DMS79 treated with DMSO at 0.1 percent for 48 hours (cell line): ENCODE measurements at places on chromosomes 3 and 15.

GRCh38 chr15:94457661-94458060 is 226.3 kb downstream of the MCTP2 start:
- no peak for DNase-seq

GRCh38 chr15:42836251-42836650 is 84.3 kb downstream of the TTBK2 start:
- DNase-seq, result no peak

DNA sequence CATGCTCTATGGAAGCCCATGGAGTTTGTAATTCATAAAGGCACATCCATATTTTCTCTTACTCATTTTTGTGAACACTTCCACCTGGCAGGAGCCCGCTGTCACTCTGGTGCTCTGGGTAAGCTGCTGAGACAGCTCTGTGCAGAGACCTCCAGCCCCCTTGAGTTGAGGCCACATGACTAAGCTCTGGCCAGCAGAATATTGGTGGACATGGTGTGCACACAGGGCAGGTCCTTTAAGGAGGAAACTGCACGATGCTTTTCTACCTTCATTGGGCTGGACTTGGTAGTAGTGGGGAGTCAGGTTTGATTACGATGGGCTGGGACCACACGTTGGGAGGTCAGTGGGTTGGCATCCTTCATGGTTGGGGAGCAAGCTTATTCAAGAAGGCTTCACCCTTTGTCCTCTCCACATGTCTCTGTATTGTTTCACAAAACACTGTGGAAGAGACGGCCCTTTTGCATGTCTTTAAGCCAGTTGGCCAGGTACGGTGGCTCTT is 29.0 kb downstream of the CCNB2 start:
- no peak for DNase-seq

DNA sequence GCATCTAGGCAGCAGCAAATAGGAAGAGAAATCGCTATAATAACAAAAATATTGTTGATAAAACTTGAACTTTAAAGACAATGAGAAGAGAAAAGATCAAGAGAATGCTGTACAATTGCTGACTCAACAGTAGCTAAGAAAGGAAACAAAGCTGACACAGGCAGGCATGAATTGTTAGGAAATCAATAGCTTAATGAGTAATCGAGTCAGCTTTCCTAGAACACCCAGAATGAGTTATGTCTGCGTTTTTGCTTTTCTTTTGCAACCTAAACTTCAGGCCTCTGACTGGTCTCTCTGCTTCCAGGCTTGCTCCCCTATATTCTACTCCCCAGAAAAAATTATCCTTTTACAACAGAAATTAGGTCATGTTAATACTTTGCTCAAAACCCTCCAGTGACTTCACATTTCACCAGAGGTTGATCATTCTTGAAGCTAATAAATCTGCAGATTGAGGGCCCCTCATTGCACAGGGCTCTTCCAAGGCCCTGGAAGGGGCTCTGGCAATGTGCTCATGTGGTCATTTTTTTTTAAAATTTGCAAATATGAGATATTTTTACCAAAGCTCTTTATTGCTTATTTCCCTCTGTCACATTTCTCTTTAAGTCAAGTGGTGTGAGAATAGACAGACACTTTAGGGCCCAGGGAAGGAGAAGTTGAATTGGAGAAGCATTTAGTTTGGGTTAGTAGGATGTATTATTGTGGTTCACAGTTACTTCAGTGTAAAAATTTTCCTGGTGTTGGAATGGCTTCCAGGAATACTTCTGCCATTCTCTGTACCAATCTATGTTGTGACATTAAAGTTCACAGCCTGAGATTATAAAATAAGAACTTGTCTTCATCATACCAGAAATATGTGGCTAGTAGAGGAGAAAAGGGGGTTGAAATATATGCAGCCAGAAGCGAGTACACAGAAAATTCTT is 116.3 kb downstream of the TMCO5A start:
- DNase-seq, result no peak

- no peak for DNase-seq
Measured at GRCh38 chr3:101216710-101217465, 103.5 kb downstream of the IMPG2 start.

- no peak for DNase-seq
Measured at GRCh38 chr3:125179884-125180240, 32.7 kb downstream of the SLC12A8 start.

- DNase-seq, result no peak
Measured at GRCh38 chr3:136311968-136312367, 61.8 kb downstream of the PCCB start.

GRCh38 chr3:11140030-11140712 is 14.1 kb upstream of the HRH1 start:
- no peak for DNase-seq

- DNase-seq, result no peak
Measured at GRCh38 chr3:40200692-40201316, 108.7 kb upstream of the EIF1B start.

GRCh38 chr15:22930782-22931484 is 49.2 kb downstream of the CYFIP1 start:
- no peak for DNase-seq

GRCh38 chr15:80533790-80534333 is 129.7 kb downstream of the ARNT2 start:
- no peak for DNase-seq

DNA sequence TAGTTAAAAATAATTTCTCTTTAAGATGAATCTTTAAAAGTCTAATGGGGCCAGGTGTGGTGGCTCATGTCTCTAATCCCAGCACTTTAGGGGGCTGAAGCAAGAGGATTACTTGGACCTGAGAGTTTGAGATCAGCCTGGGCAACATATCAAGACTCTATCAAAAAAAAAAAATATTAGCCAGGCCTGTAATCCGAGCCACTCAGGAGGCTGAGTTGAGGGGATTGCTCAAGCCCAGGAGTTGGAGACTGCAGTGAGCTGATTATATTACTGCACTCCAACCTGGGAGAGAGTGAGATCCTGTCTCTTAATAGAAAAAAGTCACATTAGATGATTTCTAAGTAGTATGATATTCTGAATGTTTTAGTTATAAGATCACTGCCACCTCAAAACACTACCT is 322.0 kb upstream of the MANF start:
- no peak for DNase-seq

DNA sequence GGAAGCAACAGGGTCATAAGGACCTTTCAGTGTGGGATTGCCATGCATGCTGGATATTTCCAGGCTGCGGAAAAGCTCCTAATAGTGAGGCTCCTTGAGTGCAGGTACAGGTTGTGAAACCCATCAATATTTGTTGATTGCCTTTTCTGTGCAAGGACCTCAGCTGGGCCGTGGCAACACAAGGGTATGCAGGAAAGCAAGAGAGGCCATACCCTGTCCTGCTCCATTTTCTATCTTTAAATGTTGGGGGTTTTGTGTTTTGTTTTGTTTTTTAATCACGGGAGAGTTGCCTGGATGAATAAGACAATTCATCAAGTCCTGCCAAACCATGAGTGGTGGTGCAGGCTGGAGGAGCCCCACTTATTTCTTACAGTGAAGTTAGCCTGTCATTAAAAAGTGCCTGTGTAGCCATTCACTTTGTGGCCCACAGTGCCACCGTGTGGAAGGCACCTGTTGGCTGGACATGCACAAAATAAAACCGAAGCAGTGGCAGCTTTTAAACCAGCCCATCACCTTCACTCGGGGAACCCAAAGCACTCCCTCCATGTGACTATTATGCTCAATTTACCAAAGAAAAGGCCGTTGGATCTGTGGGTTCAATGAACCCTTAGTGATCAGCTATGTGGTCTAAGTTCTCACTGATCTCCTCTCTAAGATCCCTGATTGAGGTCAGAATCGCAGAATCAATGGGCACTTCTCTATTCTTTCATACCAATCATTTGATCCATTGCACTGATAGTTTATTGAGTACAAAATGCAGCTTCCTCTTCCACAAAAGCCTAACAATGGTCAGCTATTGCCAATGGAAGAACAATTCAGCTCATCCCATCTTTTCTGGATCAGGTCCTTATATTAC is 42.2 kb downstream of the CLDN18 start:
- DNase-seq, result no peak

DNA sequence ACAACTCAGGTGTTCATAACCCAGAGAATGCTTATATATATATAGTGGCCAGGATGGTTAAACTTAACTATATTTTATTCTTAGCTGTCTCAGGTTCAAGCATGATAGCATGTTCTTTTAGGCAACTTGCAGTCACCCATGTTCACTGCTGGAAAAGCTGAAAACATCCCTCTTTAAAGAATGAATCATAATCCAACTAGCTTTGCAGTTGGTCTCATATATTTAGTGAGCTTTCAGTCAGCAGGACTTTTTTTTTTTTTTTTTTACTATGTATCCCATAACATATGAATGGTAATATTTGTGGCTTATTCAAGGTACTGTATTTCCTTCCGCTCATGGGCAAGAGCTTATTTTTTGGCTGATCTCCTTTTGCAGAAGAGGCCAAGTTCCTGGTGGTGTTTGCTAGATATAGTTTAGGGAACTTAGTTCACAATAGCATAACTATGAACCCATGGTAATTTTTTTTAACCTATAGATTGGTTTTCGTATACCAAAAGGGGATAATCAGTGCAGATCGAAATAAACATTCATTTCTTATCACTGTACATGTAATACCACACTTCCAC is 77.6 kb downstream of the CMSS1 start:
- DNase-seq, result no peak

GRCh38 chr3:132352556-132353143 is 35.4 kb downstream of the ACP3 start:
- DNase-seq, result peak; percentile 77
